ENCODE measurements at places on chromosomes 12 and 14.

- DNase-seq, result no peak
Observed at GRCh38 chr12:62668782-62669181, 202.2 kb downstream of the MON2 start.

GRCh38 chr12:28107679-28108078 lies 82.6 kb upstream of the CCDC91 start:
- no peak for DNase-seq

GRCh38 chr14:31051511-31051910 lies 25.3 kb upstream of the STRN3 start:
- DNase-seq, result no peak

GRCh38 chr12:43711348-43711747 lies 47.2 kb downstream of the PUS7L start:
- no peak for DNase-seq

GRCh38 chr12:109347589-109347988 lies at the start of gene MYO1H:
Gene MYO1H (plus strand): TSS chr12:109347900. CDS start chr12:109347961, 61 bp downstream.
- no peak for DNase-seq

- no peak for DNase-seq
Observed at GRCh38 chr12:50505675-50506530, 1.1 kb downstream of the DIP2B start.

DNA sequence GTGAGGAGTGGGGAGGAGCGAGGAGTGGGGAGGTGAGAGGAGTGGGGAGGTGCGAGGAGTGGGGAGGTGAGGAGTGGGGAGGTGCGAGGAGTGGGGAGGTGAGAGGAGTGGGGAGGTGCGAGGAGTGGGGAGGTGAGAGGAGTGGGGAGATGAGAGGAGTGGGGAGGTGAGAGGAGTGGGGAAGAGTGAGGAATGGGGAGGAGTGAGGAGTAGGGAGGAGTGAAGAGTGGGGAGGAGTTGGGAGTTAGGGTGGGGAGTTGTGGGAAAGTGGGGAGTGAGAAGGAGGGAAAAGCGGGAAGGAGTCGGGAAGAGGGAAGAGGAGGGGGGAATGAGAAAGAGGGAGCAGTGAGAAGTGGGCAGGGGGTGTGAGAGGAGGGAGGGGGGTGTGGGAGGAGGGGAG lies 86.1 kb downstream of the B4GALNT3 start:
- no peak for DNase-seq

DNA sequence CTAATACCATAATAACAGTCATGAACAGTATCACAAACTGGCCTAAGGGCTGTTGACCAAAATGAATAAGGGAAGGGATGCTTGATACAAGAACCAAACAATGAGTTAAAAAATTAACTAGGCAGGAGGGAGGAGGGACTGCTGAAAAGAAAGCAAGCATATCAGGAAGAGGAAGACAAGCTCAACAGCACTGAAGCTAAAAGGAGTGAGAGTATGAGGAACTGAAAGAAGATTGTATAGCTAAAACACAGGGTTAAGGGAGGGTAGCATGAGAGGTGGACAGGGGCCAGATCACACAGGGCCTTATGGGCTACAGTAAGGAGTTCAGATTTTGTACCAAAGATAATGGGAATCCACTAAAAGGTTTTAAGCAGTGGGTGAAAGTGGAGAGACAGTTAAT lies 34.1 kb downstream of the ITGA7 start:
- DNase-seq, result peak; percentile 76

GRCh38 chr12:55797550-55797949 lies 20.0 kb downstream of the SARNP start:
- no peak for DNase-seq

GRCh38 chr12:19303496-19303895 lies 135.8 kb upstream of the AEBP2 start:
- DNase-seq, result no peak

GRCh38 chr12:90174198-90174510 lies 465.5 kb upstream of the ATP2B1 start:
- peak; percentile 2 for DNase-seq

GRCh38 chr14:20799892-20800544 lies 2.6 kb downstream of the RNASE1 start:
- DNase-seq, result no peak

GRCh38 chr14:24712374-24712773 lies 78.4 kb upstream of the GZMB start:
- no peak for DNase-seq

GRCh38 chr12:6507102-6507998 lies 13.4 kb downstream of the NCAPD2 start:
- DNase-seq, result no peak

DNA sequence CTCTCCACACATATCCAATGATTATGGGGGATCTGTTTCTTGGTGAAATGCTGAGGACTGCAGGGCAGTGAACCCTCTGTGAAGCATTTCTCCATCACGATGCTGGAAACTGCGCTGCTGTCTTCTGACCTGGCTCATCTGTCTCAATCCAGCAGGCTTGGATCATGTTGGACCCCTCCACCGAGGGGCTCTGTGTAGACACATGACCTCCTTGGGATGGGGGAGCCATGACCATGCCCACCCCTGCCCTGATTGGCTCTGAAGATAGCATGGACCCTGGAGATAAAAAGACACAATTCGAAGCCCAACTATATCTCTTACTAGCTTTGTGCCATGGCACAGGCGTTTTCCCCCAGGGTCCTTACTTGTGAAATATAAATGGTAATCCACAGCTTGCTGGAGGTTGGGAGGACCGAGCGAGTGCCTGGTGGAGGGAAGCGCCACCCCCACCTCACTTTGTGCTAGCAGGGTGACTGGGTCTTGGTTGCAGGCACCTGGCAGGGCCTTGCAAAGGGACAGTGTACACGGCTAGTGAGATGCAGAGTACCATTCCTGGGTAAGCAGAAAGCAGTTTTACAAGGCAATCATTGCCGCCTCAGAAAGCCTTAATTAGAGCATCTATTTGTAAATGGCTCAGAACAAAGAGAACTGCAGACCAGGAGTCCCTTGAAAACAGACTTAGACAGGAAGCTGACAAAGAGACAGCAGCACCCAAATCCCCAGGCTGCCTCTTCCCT lies 2.4 kb upstream of the KRT83 start:
- no peak for DNase-seq
